Inflammatory macrophage treated with lipopolysaccharide for 1 hour (primary cell): ENCODE measurements at places on chromosomes 2 and 18.

GRCh38 chr2:238067939-238068338, 7.1 kb downstream of the SCLY start:
- no peak for DNase-seq

GRCh38 chr2:160411167-160411566, 82.4 kb downstream of the RBMS1 start:
- DNase-seq: no peak

DNA sequence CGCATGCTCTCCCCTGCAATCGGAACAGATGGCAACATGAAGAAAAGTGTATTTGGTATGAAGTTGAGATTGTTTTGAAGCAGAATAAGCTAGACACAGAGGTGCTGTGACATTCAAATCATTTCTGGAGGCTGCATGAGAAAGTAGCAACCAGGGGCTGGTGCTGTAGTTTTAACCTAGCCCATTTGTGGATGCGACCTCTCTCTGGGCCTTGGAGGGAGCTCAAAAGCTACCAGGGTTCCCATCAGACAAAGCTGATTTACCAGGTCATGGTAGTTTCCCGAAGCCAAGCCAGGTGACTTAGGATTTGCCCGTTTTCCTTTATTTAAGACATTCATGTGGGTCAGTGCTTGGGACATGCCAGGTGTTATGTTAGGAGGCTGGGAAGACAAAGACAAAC, 77.5 kb downstream of the CIB4 start:
- DNase-seq: no peak

- no peak for DNase-seq
These were observed 8.7 kb downstream of the EPHA4 start for GRCh38 chr2:221563270-221563985.

GRCh38 chr2:236903978-236904377, 181.7 kb upstream of the COPS8 start:
- no peak for DNase-seq

DNA sequence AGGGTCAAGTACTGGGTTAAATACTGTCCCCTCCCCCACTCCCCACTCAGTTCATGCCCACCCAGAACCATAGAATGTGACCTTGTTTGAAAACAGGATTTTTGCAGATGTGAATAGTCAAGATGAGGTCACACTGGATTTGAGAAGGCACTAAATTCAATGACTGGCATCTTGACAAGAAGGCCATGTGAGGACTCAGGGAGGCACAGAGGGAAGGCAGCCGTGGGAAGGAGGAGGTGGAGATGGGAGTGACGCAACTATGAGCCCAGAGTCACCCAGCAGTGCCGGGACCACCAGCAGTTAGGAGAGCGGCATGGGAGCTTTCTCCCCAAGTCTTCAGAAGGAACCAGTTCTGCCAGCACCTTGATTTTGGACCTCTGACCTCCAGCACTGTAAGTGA, 257.3 kb downstream of the BCL2 start:
- DNase-seq: no peak

- no peak for DNase-seq
These were observed 79.3 kb downstream of the ASAP2 start for GRCh38 chr2:9285921-9286320.

DNA sequence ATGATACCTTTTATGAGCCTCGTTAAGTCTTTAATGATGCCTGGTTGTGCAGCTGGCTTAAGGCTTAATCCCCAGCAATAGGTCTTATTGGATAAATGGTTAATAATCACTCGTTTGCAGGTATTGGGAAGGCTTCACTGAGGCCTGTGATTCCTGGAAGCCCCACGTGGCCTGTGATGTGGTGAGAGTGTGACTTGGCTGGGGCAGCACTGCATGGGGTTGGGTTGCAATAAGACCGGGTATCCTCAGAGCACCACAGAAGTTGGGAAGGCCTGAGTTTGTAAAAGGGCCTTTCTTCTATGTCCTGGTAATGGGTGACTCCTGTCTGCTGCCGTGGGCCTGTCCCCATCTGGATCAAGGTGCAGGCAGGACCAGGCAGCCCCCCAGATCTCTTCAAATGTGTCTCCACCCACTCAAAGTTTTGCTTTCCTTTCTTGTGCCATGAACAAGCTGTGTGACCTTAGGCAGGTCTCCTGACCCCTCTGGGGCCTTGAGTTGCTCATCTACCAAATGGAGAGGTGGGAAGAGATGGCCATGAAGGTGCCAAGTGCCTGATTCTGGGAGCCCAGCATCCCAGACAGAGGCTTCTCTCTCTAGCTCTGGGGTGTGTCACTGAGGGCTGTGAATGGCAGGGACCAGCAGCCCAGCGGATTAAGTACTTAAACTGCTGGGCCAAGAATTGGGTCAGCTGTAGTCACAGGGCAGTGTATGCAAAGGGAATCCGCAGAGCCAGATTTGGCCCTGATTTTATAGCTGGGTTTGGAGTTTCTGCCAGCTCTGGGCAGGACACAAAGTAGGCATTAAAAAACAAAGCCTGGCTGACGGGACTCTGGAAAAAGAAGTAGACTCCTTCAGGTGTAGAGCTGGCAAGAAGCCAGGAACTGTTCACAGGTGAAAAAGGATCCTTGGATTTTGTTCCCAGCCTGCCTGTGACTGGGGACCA, 24.4 kb downstream of the LBH start:
- DNase-seq: no peak

DNA sequence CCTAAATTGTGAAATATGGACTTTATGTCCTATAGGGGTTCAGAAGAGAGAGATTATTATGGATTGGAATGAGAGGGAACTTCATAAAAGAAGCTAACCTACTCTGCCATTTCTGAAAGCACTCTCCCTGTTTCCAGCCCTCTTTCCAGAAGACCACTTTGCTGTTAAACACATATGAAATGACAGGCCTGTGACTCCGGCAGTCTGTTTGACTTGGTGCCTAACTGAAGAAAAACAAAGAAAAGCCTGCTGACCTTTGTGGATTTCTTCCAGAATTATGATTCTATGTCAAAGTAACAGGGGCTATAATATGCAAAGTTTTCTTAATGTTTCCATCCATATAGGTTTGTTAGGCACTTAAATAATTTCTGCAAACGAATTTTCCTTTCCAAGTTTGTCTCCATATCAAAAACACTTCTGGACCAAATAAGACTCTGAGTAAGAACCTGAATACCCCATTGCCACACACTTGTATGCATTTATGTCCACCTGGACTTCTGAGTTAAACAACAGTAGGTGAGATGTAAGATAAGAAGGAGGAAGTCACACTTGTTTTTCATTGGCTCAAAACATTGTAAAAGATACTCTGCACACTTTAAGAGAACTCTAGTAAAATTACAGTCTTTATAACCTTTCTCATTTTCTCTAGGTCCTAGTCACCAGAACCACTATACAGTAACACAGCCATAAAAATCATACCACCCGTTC, 111.7 kb downstream of the PIEZO2 start:
- DNase-seq: no peak

GRCh38 chr18:48785091-48785614, 165.6 kb downstream of the SMAD7 start:
- peak; percentile 89 for DNase-seq

GRCh38 chr18:34775461-34775860, 65.4 kb downstream of the DTNA start:
- no peak for DNase-seq

- DNase-seq: no peak
These were observed 60.6 kb downstream of the MTCL1 start for GRCh38 chr18:8765783-8766463.

GRCh38 chr2:24083567-24084385, 858 bp downstream of the TP53I3 start:
- peak; percentile 85 for DNase-seq

- DNase-seq: no peak
These were observed 203.0 kb downstream of the TNS1 start for GRCh38 chr2:217799563-217800432.

- no peak for DNase-seq
These were observed at the start of gene DSG2 for GRCh38 chr18:31497836-31498573. Gene DSG2, plus strand, starts transcription at chr18:31498177. Its CDS starts 75 bp downstream, at chr18:31498252.

DNA sequence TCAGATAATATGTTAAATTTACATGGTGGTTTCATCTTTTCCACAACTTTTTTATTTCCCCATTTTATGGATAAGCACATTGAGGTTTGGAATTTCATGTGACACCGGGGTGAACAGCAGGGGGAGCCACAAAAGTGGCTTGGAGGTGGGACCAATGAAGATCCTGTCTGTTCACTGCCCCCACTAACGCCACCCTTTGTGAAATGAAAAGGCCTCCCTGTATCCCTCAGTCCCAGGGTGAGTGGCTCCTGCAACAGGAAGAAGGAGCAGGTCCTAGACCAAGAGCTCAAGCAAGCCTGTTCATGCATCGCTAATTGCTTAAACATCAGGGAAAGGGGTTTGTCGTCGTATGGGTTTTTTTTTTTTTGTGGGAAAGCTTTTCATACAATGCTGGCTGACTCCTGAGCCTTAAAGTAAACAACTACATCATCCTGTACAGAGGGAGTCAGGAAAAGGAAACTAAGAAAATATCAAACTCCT, 267.8 kb upstream of the EPAS1 start:
- DNase-seq: no peak

DNA sequence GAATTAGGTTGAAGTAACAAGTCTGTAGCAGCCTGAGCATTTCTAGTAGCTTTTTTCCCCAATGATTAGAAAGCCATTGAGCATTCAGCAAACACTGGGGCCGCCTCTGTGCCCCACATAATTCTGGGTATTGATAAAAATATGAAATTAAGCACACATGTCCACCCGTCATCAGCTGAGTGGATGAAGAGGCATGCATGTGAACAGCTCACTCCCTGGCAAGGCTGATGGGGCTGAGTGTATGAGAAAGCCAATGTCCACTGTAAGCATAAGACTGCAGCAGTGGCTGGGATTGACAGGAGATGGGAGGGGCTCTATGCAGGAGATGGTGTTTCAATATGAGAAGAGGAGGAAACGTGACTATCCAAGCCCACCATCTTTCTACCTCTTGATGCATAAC, 124.4 kb upstream of the KLHL29 start:
- DNase-seq: no peak

DNA sequence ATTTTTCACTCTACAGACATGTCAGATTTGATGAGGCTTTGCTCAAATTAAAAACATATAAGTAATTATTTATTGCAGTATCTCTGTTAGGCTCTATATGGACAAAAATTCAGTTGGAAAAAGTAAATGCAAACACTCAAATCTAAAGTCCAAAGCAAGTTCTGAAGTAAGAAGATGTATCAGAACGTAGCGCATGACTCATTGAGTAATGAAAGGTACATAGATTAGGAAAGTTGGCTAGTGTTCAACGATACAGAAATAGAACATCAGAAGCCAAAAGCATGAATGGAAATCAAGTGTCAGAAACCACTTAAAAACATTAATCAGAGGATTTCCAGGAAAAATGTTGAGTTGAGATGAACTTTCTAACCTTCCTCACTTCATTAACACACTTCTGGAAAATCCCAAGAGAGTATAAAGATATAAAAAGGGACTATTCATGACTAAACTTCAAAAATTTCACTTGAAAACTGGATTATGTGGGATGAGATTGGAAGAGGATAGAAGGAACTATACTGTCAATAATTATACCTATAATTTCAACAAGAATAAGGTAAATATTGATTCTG, 494.1 kb downstream of the LRRTM4 start:
- no peak for DNase-seq

GRCh38 chr2:39524756-39525635, 87.9 kb upstream of the MAP4K3 start:
- DNase-seq: peak; percentile 48

DNA sequence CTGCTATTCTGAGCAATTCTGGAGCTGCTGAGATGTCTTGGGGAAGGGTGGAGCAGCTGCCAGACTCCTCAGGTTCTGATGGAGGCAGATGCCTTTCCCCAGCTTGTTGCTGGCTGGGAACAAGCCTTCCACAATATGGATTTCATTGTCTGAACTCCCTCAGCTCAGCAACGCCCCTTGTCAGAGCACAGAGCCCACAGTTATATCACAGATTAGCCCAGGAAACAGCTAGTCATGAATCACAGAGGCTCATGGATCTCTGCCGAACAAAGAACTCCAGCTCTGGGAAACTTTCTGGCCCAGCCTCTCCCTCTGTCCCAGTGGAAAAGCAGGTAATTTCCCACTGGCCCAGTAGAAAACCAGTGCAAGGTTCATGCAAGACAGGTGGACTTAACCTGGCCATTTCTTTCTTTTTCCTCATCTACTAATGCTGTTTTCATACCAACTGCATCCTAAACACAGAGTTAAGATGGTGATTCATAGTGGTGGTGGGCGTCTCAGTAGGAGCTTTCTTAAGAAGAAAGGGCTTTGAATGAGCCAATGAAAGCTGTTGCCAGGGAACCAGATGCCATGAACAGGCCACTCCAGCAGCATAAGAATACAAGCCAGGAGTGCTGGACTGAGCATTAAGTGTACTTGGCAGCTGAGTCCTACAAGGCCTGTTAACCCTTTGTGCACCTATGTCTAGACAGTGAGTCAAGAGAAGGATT, 8.7 kb upstream of the KIAA2012 start:
- DNase-seq: peak; percentile 68

DNA sequence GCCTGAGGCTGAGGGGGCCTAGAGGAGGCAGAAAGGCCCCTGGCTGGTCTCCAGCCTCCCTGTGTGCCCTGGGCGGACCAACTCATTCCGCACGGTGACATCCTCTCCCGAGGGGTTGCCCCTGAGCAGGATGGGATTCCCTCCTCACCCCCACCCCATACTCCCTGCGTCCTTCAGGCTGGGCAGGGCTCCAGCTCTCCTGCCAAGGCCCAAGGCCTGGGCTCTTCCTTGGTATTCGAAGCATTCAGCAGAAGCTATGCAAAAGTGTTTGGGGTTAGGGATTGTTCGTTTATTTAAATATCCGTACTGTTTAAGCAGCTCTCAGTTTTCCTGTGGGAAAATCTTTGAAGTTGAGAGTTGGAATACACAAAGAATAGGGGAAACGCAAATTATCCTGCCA, 113.1 kb upstream of the RAB12 start:
- no peak for DNase-seq

DNA sequence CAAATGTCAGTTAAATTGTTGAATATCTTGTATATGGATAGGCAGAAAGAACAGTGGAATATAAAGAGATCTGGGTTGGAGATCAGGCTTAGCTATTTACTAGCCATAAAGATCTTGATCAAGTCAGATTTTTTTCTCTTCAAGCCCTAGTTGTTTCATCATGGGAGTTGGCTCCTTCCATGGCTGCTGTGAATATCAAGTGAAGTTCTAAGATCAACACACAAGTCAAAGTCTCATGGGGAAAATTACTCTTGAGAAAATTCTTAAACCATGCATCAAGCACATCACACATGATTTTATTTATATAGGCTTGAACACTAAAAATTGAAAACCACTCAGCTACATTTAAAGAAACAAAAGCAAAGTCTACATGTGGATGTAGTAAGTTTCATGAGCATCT, 79.8 kb downstream of the C1D start:
- DNase-seq: no peak

GRCh38 chr2:178267660-178268059, 73.3 kb downstream of the OSBPL6 start:
- DNase-seq: no peak
